ENCODE measurements at places on chromosomes 5 and 9.

DNA sequence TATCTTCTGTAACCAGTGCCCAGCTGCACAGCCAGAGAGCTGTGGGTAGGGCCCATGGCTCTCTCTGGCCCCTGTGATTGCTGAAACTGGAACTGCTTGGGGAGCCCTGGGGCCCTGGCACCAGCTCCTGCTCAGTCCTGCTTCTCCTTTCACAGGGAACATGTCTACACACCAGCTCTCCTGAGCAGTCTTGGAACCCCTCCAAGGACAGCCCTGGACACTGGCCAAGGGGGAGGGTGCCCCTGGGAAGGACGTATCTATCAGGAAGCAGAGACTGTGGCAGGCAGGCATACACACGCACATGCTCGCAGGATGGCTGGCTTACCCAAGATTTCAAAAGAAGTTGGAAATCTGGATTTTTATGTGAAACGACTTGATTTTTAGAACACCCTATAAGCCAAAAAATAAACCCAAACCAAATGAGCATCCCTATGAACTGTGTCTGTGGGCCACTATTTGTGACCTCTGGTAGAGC is 8.8 kb upstream of the TRAF1 start:
- peak; percentile 40 for DNase-seq

- peak; percentile 67 for DNase-seq
Observed at GRCh38 chr9:131585375-131585774, 40.1 kb downstream of the PRRT1B start.

DNA sequence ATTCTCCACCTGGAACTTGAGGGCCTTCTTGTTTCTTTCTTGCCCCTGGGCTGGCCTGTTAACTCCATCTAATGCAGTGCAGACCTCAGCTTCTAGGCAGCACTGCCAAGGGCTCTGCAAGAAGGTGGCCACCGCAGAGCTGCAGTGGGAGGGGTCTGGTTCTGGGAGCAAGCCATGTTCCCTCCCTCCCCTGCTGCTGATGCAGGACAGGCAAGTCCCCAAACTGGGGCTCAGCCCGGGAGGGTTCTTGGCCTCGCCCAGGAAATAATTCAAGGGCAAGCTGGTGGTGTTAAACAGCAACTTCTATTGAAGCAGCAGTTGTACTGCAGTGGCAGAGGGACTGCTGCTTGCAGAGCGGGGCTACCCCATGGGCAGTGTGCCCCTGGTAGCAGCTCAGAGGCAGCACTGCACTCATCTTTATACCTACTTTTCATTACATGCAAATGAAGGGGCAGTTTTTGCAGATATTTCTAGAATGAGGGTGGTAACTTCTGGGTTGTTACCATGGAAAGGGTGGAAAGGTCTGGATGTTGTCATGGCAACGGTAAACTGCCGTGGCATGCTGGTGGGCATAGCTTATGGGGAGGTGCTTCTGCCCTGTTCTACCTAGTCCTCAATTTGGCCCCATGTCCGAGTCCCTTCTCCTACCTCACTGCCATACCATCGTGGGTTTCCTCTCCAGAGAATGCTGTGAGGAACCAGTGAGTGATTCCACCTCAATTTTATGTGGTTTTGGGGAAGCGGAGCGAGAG is 82.1 kb downstream of the WDR41 start:
- DNase-seq: no peak

DNA sequence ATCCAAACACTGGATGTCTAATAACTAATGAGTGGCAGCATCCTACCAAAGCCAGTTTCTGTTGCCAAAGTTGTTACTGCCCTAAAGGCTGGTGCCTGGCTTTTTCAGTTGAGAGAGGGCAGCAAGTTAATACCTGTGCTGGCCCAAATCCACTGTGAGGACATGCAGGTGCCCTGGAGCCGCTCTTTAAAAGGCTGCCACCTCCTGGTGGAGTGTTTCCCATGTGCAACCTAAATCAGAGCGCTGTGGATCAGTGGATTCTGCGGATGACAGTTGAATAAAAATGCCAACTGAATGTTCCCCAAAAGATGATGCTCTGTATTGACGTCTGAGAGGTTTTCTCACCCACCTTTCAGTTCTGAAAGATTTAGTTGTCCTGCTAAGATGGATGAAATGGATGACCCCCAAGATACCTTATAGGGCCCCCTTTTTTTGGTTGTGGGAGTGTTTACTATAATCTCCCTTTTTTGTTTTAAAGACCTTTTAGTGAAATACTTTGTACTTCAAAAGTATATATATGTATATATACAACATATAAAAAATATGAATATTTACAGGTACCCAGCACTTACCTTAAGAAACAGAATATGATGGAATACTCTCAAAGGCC is 146.4 kb downstream of the EGFLAM start:
- no peak for DNase-seq

GRCh38 chr9:32968101-32969011 is 33.1 kb downstream of the APTX start:
- DNase-seq: peak; percentile 59

DNA sequence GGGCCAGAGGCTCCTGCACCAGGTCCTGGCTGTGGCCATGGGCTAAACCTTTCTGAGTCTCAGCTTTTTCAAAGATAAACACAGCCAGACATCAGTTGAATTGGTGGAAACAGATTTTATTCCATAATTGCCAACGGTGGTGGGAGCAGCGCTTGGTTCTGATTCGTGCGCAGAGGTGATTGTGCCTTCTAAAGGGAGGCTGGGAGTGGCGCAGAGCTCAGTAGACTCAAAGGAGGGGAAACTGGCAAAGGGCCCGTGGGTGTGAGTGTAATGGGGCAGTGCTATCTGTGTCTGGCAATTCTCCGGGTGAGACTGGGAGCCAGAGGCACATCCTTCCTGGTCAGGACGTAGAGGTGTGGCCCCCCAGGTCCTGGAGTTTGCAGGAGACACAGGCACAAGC is 169.4 kb upstream of the PPP1R26 start:
- no peak for DNase-seq

DNA sequence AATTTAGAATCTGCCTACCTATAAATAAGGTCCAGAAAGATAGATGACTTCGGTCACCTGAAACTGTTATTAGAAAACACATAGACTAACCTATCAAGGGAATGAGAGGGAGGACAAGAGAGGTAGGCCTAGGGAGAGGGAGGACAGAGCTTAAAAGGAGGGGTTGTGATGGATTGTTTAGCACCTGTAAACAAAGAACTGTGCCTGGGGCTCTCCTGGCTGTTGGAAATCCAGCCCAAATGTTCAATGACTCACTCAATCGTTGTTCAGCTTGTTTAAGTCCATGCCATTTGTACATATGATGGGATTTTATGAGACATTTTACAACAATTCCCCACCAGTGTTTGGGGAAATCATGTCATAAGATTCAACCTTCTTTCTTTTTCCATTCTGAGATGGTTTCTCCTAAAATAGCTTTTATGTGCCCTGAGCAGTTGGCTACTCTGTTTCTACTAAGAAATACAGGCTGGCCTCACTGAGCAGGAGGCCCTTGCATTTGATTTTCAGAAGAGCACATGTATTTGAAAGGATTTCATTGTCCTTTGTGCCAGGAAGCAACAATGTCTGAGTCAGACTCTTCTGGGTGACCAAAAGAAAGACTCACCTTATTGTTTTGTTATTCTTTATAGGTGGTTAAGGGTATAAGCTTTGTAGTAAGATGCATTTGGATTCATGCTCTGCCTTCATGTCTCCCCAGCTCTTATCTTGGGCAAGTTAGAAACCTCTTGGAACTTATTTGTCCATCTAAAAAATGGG is 48.2 kb upstream of the GPR151 start:
- no peak for DNase-seq

GRCh38 chr5:7844901-7845300 is 6.0 kb downstream of the CFAP90 start:
- DNase-seq: no peak

DNA sequence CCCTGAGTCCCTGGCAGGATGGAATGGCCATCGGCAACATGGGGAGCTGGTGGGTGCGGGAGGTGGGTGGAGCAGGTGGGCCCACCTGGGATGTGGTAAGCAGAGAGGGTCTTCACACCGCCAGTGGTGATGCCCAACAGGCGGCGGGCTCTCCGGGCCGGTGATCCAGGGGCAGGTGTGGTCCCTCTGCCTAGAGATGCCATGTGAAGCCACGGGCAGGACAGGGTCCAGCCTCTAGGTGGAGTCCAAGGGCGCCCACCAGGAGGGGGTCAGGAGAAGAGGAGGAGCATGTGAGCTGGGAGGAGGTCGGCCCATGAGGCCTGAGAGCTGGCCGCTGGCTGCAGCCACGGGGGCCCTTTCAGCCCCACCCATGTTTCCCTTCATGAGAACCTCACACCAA is 221.1 kb downstream of the FANCC start:
- DNase-seq: no peak

DNA sequence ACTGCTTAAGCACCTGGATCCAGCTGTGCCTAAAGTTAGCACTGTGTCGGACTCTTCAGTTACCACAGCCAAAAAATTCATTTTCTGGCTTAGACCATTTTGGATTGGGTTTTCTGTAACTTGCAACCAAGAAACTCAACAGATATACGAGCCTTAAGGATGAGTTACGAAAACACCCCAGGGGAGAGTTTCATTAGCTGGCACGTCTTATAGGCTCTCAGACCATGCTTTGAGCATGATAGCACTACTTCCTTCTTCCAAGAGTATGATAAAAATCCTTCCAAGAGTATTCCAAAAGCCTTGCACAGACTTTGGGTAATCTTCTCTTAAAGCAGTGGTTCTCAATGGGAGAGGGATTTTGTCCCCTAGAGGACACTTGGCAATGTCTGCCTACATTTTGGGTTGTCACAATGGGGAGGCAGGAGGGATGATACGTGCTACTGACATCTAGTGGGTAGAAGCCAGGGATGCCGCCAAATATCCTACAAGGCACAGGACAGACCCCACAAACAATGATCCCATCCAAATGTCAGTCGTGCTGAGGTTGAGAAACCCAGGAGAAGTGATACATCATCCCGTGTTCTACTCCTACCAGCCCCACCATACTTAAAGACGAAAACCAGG is 64.8 kb downstream of the SMIM23 start:
- no peak for DNase-seq

- no peak for DNase-seq
Observed at GRCh38 chr9:37960631-37961030, 56.7 kb upstream of the SLC25A51 start.

- DNase-seq: no peak
Observed at GRCh38 chr5:64619609-64620008, 70.7 kb upstream of the SHISAL2B start.

DNA sequence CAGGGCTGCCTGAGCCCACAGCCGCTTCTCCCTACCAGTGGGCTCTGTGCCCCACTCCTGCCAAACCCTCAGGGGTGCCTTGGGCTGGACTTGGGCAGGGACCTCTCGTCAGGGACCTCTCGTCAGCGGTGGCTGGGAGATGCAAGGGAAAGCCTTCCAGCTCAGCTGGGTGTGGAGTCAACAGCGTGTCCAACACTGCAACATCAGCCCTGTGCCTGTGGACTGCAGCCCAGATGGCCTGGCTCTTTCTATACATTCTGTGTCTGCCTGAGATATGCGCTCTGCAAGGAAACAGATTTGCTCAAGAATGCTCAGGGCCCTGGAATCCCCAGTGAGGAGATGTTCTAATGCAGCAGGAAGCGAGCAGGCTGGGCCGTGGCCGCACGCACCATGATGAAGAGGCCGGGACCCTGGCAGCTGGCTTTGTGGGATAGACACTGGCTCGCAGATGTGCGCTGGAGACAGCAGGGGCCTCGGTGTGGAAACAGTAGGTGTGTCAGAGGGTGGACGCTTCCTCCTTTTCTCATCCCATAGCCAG is 85.0 kb upstream of the COL5A1 start:
- no peak for DNase-seq

DNA sequence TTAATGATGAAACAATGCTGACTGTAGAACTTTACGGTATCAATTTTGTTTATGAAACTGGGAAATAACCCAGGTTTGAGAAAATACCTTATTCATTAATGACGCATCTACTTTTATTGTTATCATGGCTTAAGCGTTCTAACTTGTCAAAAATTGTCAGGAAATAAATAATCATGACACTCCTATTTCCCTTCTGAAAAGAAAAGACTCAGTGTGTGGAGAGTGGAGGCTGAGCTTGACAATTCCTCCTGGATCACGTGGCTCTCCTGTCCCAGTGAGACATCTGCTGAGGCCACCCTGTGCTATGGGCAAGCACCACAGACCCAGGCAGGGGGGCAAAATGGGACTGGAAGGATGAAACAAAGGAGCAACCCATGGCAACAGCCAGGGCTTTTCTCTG is 466.4 kb downstream of the ZNF608 start:
- no peak for DNase-seq

DNA sequence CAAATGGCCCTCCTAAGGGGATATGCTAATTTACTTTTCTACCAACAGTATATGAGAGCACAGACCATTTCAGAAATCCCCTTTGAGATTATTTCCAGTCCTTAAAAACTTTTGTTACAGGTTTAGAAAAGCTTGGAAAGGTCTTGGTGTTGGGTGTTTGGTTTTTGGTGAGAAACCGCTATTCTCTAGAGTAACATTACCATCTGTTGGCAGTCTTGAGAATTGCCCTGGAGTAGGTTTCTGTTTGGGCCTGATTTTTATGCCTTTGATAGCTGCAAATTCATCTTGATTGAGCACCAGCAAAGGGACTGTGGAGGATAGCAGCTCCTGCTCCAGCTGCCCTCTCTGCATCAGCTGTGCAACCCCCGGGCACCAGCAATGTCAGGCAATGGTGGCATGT is 8.0 kb downstream of the NUDT2 start:
- peak; percentile 5 for DNase-seq

DNA sequence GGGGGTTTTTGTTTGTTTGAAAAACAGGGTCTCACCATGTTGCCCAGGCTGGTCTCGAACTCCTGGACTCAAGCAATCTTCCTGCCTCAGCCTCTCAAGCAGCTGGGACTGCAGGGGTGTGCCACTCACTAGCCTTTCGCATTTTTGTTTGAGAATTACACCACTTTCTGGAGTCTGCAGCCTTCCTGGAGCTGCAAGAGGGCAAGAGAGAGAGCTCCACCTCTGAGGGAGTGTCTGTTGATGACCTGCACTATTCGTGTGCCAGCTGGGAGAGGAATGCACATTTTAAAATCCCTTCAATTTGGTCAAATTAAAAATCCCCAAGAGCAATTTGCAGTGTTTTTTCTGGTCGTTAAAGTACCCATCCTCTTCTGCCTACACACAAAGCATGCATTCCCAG is 5.0 kb upstream of the CKMT2 start:
- no peak for DNase-seq

GRCh38 chr9:88995200-88995577 is 3.9 kb downstream of the S1PR3 start:
- no peak for DNase-seq

DNA sequence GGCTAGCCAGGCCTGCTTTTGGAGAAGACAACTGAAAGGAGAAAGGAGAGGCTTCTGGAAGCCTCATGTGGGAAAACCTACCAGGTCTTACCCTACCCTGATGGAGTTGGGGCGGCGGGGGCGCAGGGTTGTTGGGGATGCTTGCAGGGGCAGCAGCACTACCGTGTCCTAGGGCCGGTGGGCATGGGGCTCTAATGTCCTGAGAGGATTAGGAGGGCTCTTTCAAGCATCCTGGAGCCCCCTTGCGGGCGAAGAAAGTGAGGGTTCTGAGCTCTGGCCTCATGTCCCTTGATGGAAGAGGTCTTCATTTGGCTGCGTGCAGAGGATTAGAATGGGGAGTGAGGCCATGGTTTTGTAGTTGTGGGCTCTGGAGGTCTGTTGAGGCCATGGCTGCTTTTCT is 86.9 kb upstream of the PITX1 start:
- DNase-seq: no peak

Data from CD4-positive, alpha-beta T cell treated with Interleukin-21 for 1 hour (primary cell).